ENCODE measurements at places on chromosomes 4 and X. TPM values are rescaled to one million over a fixed set of nuclear protein-coding genes. Genes with fewer than 3 reads are reported as not detected.
A peak's percentile ranks its signal among the peaks of the same experiment; 100 is the strongest.

The NDP gene
- total RNA-seq = not detected

The ERVMER34-1 gene
- total RNA-seq = 0.70 TPM

The CFAP299 gene
- not detected for total RNA-seq

The RHOH gene
- 5.8 TPM for total RNA-seq

The MAGEB10 gene
- total RNA-seq = not detected

The CYSLTR1 gene
- 1.2 TPM for total RNA-seq

The SMAD1 gene
- 34.9 TPM for total RNA-seq

The WDR17 gene
- 4.9 TPM for total RNA-seq

The SLC10A3 gene
- total RNA-seq = 28.0 TPM

The MAGEA2B gene
- not detected for total RNA-seq

The TMSB15A gene
- total RNA-seq = not detected

The PAGE2 gene
- total RNA-seq = not detected

DNA sequence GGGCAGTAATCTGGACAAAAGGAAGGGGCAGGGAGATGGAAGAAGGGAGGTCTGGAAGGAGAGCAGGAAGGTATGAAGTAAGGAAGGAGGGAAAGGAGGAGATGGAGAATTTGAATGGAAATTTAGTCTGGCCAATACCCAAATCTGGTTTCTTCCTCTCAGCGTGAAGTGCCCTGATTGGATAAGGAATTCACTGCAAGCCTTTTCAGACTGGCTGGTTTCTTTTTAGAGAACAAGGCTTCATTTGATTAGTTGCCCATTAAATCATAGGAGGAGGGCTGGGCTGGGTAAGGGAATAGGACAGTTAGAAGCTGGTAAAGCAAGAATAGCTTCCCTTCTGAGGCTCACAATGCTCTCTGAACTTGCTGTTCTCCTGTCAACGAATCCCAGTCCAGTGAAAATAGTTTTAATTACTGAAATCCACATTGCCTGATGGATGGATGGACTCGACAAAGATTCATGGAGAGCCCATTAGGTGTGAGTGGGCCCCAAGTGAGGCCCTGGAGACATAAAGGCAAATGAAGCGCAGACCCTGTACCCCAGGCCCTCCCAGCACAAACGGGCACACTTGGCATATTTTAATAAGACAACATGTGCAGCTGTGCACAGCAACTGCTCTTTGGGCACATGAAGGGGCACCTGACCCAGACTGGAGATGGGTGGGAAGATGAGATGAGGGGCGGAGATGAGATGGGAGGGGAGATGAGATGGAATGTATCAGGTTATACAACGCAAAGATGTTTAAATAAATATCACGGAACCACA is 347.1 kb upstream of the GATB start:
- no peak for DNase-seq

- DNase-seq = no peak
These were observed 15.0 kb upstream of the TLR1 start for GRCh38 chr4:38819569-38819968.

GRCh38 chr4:24262084-24262483 is 322.3 kb downstream of the DHX15 start:
- DNase-seq = no peak

DNA sequence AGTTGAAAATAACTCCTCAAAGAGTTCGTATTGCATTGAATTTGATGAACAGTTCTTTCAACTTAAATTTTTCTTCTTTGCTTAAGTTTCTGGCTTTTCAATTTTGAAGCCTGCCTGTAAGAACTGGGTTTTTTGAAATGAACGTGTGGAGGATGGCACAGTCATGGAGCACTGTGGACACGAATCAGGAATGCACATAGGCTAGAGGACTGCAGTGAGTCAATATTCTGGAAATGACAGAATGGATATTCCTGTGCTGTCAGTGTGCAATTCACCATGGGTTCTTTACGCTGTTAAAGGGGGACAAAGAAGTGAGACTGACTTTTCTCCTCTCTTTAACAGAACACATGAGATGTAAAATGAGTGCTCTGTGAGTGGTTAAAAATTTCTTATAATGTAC is 368.0 kb upstream of the AGA start:
- DNase-seq = no peak

DNA sequence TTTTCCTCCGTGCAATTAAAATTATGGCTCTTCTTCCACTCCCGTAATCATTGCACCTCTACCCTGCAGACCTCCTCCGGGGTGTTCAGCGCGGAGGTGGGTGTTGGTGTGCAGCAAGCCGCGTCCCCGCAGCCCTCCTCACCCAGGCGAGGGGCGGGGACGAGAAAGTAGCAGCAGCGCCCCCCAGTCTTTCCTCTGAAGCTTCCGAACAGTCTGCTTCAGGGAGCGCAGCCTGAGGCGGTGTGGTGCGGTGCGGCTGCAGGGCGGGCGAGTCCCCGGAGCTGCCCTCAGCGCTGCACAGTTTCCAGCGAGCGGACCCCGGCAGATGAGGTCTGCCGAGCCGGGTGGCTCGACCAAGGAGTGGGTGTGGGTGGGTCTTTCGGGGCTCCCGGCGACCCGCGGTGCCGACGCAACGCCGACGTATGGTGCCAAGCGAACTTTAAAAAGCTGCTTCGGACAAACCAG is at the start of gene FRAS1:
TSS of gene FRAS1 (plus strand) at position 189 of the 465 bp plus-strand sequence. CDS start 687 bp downstream, outside the sequence.
- DNase-seq = peak; percentile 53

GRCh38 chr4:64713256-64713840 is 304.1 kb upstream of the TECRL start:
- no peak for DNase-seq

DNA sequence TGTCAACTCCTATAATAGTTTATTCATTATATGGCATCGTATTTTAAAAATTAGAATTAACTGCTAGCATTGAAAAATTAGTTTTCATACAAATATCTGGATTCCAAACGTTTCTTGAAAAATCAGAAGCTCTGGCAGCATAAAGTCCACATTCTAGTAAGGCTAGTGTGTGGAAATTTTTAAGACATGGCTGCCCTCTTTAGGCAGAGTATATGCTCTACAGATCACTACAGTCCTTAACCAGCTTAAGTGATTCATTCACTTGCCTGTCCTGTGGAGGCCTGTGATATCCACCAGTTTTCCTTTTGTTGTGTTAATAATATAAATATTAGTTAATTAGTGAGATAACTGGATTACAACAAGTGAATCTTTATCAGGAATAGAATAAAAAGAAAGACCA is 287.2 kb downstream of the OPHN1 start:
- no peak for DNase-seq

GRCh38 chrX:15973946-15974345 is 119.3 kb upstream of the AP1S2 start:
- no peak for DNase-seq

DNA sequence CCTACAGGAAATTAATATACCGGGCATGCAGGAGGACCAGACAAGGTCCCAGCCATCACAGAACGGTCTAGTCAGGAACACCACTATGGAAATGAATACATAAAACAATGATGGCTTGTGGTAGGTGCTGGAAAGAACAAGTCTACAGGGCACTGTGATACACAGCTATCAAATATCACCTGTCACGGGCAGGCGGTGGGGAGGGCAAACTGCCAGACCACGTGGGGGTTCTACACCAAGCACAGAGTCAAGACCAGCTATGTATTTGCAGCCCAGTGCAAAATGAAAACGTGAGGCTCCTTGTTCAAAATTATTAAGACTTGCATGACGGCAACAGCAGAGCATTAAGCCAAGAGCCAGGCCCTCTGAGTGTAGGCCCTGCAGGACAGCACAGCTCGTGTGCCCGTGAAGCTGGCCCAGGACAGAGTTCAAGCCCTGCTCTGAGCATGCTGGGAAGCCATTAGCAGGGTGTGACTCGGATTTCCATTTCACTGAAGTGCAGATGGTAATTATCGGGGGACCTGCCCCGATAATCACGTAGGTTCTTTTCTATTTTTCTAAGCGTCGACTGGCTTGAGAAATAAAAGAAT is 83.6 kb downstream of the JAKMIP1 start:
- DNase-seq = no peak

DNA sequence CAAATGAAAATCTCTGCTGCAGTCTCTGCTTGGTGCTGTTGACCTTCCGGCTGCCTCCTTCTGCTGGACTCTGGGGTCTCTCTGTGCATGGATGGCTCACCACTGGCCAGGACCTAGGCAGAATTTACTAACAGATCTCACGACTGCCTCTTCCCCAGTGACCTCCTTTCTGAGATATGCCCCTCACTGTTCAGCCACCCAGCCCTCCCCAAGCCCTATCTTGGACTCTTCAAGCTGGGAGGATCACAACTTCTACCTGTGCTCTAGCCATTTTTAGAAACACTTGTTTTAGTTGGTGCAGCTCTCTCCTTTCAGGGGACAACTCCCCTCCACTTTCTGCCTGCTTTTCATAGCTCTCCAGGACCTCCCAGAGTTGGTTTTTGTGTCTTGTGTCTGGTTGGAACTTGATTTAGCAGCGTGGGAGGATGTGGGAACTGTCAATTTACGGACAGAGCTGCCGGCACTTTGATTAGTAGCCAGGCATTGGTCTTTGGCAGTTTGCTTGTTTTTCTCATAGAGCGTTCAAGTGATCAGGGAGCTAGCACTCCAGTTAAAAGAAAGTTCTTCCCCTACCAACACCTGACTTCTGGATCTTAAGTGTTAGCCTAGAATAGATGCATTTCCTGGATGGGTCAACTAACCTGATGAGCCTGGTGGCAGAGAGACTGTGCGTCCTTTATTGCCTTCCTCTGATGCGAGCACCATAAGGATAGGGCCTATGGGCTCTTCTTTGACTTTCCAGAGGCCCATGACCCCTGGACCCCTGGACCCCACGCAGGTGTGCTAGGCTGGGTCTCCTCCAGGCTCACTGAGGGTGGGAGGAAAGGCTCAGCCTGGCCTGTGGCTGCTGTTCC is 6.5 kb downstream of the RGS12 start:
- DNase-seq = no peak

GRCh38 chr4:130043732-130044160 is 947.8 kb downstream of the C4orf33 start:
- no peak for DNase-seq

GRCh38 chr4:174423257-174423944 is 98.9 kb downstream of the HPGD start:
- peak; percentile 51 for DNase-seq

- peak; percentile 68 for DNase-seq
These were observed 37.0 kb upstream of the ABCG2 start for GRCh38 chr4:88195328-88196012.
